Cortex of kidney (tissue), 1 donor: ENCODE measurements at places on chromosomes 2 and 18.

- DNase-seq, result no peak
These were observed 87.2 kb downstream of the SLC5A7 start for GRCh38 chr2:108073415-108074072.

GRCh38 chr2:7203056-7203467 is 285.9 kb downstream of the RNF144A start:
- no peak for DNase-seq

DNA sequence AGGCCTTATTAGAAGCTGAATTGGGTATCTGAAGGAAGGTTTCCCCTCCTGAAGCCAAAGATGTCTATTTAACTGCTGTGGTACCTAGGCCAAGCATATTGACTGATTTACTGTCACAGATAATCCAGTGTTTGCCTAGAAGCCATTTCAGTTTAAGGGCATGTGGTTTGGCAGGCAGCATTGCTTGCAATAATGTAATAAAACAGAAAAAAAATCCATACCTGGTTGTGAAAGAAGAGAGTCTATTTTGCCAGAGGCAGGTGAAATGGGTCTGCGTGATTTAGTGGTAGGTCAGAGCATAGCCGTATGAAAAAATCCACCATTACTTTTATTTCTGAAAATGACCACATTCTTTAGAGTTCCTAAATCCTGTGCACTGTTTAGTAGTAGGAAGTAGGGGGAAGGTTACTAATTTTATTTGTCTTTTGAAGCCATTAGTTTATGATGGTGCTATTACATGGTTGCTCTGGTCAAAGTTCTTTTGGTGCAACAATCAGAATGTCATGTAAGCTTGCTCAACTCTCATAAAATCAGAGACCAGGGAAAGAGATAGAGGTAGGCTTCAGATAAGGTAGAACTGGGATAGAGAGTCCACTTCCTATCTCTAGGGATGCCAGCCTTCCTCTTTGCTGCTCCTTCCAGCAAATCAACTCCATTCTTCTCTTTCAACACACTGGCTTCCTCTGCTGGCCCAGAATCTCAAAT is 343.4 kb downstream of the GPD2 start:
- DNase-seq, result no peak

GRCh38 chr2:22361571-22361970 is 1023.4 kb upstream of the KLHL29 start:
- no peak for DNase-seq

DNA sequence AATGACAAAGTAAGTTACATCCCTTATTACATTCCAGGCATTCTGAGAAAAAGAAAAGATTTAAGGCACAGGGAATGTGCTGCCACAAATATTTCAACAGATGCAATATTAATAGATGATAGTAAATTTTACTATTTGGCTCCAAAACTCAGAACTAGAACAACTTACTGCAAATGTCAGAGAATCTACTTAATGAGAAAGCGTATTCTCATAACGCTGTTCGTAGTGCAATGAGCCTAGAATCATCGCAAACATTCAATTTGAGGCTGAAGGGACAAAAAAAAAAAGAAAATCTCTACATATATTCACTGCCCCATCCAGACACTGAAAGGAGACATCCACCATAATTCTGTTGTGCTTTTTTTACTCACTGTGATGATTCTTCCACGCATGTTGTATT is 272.1 kb upstream of the DOK6 start:
- no peak for DNase-seq

GRCh38 chr18:51132256-51132935 is 65.1 kb downstream of the MEX3C start:
- no peak for DNase-seq
